Activated CD4-positive, alpha-beta memory T cell treated with anti-CD3 and anti-CD28 coated beads for 36 hours (primary cell): ENCODE measurements at places on chromosomes 4 and X. TPM values are rescaled to one million over a fixed set of nuclear protein-coding genes. Genes with fewer than 3 reads are reported as not detected.

Gene OPN1LW
- total RNA-seq = not detected

Gene ABCG2
- 0.75 TPM for total RNA-seq

DNA sequence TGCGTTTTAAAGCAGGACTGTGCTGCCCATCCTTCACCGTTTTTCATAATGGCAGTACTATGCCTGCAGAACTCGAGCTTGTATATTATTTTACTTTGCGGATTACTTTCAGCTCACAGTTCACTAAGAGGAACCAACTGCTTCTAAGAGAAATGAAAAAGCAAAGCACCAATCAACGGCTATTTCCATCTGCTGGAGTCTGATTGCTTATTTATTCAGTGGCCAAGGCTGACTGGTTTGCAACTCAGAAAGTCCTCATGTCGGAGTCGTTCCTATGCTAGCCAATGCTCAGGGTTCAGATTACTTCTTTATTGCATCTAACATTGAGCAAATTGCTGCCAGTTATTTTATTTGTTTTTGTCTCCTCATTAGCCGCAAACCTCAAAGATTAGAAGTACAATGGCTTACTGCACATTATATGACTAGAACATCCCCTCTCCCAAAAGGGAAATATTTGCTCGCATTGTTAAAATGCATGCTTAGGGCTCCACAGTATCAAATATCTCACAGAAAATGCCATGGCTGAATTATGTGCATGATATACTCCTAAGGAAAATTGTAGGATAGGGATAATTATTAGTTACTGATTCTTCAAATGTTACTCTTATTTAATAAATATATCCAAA is 1628.2 kb upstream of the ADGRL3 start:
- no peaks in the 10 kb centered on the region for H3K27me3 ChIP-seq
- H3K36me3 ChIP-seq = no peaks in the 10 kb centered on the region
- no peak overlapping the region for H3K4me3 ChIP-seq
- no peak for DNase-seq
- H3K27ac ChIP-seq = no peak overlapping the region
- no peaks in the 10 kb centered on the region for H3K4me1 ChIP-seq

DNA sequence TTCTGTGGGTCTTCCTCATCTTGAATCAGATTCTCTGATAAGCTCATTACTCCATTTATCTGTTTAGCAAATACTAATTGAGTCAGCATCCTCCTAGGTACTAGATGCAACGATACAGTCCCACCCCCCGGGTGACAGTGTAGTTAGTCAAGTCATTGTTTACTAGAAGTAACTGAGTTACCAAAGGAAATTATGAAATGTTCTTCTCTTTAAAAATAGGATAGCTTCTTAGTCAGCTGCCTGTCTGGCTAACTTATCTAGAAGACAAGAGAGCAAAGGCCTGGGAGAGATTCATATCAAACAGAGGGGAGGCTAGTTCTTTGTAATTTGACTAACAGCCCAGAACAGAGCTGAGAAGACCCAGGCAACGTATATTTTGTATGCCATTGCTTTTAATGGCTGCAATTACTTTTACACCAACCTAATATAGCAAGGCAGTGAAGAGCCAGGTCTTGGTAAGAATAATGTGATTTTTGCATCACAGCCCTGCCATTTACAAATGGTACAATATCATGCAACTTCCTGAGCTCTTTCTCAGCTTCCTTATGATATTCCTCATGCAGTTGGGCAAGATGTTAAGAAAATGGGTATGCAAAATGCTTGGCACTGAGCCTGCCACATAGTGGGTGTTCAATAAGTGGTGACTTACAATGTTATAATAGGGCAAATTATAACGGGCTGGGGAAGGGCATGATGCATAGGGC is 149.9 kb downstream of the CHIC2 start:
- no peak overlapping the region for H3K27ac ChIP-seq
- peaks cover 14% of the 10 kb centered on the region for H3K27me3 ChIP-seq
- H3K4me1 ChIP-seq = peaks cover 2% of the 10 kb centered on the region

Gene WNK3
- total RNA-seq = 0.46 TPM
